ENCODE measurements at places on chromosomes 6 and 20.

DNA sequence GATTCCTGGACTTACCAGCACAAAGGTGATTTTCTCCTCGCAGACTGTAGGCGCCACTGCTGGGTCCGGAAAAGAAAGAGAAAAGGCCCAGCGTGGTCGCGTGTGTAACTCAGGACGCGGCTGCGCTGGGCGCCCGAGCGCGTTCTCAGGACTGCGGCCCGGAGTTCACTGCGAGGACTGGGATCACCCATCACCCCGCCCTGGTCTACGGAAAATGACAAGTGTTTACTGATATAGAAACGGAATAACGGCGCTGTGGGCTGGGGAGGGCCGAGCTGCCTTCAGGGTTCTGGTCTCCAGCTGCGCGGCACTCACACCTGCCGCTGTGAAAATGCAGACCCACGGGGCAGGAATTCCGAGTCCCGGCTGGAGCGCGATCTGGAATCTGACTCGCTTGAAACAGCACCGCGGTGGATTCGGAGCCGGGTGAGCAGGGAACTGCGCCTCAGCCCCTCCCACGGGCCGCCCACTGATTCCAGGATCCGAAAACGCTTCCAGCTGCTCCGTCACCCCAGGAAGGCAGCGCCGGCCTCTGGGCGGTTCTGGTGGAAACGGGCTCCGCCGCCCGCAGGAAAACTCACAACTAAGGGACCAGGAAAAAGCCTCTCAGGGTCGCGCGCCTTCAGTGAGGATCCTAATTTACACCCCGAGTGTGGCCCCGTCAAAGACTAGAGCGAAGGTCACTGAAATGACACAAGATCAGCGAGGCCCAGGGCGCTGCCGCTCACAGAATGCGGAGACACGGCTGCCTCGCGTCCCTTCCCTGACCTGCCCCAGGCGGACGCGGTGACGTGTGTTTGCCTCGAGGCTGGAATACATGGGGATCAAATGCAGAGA lies 34.5 kb downstream of the HLA-A start:
- peak; percentile 67 for DNase-seq

DNA sequence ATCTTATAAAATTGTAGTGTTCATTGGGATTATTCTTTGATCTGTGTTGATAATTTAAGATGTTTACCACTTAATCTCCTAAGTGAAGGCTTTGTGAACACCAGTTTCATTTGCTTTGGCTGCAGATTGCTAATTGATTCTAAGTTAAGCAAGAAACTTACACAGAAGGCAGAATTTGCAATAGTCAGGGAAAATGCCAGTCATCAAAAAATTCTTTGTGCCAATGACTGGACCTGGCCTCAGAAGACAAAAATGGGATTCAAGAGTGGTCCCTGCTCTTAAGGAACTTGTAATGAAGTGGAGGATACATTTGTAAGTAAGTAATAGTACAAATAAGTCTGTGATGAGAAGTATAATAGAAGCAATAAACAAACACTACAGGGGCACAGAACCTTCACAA lies 63.3 kb upstream of the EXOC2 start:
- no peak for DNase-seq

- DNase-seq = no peak
These were observed 82.3 kb downstream of the PTPN1 start for GRCh38 chr20:50592282-50593004.

DNA sequence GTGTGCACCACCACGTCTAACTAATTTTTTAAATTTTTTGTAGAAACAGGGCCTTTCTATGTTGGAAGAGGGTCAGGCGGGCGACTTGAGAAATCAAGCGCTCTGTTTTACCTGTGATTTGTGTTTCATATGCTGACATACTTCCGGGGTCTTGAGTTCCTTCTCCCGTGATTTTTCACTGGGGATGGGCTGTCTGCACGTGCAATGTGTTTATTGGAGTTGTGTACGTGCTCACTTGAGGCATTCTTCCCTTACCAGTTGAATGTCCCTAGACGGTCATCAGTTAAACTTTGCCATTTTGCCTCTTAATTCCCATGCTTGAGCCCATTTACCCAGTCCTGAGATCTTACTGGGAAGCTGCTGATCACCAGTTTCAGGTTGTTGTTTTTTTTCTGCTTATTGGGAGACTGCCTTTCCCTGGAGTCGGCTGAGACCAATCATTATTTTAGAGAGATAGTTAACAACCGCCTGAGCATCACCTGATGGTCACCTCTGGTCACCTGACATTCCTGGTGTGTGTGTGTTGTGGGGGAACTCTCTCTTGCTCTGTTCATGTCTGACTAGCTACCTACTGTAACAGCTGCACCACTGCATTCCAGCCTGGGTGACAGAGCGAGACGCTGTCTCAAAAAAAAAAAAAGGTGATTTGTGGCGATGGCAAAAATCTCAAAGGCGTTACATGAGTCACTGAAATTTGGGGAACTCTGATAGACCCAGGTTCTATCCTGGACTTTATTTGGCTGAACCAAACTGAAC lies 34.8 kb upstream of the NCOA3 start:
- no peak for DNase-seq

GRCh38 chr20:21430020-21430419 lies 32.7 kb upstream of the NKX2-4 start:
- DNase-seq = no peak

- DNase-seq = no peak
These were observed 50.4 kb downstream of the PDE7B start for GRCh38 chr6:135901774-135902524.

- DNase-seq = peak; percentile 70
These were observed 123.0 kb downstream of the SLC16A10 start for GRCh38 chr6:111210194-111210728.

GRCh38 chr6:292506-293192 lies 362 bp downstream of the DUSP22 start:
- peak; percentile 89 for DNase-seq

DNA sequence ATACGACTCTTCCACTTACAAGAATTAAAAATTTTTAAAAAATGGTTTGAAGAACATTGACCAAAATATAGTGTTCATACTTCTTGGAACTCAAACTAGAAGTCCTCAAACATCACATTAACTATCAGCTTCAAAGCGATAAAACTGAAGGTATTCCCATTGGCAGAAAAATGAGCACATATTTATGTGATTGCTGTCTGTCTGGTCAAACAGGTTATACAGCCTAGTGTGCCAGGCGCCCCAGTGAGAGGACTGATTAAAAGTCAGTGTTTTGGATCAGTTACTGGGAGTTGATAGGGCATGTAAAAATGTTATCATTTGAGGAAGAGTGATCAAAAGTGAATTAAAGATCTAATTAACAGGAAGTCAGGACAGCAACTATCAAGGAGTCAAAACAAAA lies 738.8 kb downstream of the HDGFL1 start:
- no peak for DNase-seq

DNA sequence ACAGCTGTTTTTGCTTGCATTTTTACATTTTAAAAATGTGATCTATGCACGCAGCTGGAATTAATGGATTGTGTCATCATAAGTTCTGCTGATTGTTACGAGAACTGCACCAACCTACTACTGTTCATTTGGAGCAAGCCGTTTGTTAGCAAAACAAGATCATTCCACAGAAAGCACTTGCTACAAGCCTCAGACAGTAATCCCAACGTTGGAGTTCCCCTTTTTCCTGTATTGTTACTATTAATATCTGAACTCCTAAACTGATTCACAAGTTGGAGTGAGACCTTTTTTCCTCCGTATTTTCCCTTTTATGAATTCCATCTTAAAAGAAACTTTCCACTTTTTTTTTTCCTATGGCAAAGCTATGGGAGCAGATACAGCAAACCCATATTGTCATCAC lies 3.5 kb downstream of the TENT5A start:
- DNase-seq = no peak

DNA sequence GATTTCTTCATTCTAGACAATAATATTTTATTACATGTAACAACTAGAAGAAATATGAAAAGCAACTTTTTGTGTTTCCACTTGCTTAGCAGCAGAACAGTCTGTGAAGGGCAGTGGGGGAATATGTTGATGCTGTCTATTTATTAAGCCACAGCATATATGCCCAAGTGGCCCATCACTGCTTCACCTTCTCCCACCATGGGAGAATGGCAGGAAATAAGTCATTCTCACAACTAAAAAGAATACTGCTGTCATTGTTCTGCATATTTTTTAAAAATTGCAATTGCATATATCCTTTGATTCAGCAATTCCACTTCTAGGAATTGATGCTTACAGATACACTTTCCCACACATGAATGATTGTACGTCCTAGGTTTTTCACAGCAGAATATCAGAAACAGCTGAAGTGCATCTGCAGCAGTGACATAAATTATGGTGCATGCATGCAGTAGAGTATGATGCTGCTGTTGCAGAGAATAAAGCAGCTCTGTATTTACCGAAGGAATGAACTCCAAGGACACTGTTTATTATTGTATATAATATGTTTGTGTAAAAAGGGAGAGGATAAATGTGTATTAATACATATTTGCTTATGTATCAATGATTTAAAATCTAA lies 26.8 kb downstream of the KIF3B start:
- DNase-seq = no peak

DNA sequence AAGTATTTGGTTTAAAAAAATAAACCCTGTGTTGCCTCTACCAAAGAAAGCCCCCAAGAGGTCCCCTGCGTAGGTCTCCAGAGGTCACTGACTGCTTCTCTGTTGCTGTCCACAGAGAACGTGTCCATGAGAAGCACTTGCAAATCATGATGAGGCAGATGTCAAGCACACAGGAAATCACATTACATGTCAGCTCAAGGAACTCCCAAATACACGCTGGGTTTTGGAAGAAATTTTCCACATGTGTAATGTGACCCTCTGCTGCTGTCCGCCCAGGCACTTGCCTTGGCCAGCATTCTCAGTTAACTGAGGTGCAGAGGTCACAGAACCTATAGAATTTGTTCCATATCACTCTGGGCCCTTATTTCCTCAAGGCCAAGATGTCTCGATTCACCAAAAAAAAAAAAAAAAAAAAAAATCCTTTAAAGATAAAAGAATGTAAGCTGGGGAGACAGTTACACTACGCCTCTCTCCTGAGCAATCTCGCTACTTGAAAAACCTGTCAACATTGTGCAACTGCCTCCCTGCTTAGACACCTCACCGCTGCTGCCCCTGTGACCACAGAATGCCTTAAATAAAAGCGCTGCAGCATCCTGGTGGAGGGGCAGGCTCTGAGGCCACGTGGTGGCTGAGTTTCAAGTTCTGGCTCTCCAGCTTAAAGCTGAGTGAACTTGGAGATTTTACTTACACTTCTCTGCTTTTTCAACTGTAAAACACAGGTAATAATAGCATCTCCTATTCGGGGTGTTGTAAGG lies 42.3 kb downstream of the SLC22A23 start:
- peak; percentile 52 for DNase-seq

- no peak for DNase-seq
These were observed 6.0 kb downstream of the NUP153 start for GRCh38 chr6:17700421-17701416.

DNA sequence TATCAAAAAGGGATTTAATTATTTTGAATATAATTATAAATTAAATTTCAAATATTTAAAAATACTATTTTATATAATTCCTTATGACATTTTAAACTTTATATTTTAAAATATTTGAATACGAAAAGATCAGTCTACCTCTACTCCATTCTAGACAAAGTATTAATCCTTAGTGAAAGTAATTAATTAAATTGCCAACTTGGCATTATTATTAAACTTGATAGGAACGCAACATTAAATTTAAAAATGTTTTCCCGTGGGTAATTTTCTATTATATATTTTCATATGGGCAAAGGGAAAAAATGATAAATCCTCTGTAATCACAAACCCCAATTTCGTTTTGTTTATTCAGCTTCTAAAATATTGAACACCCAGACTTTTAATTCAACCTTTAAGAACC lies 8.4 kb upstream of the FHL5 start:
- DNase-seq = no peak

GRCh38 chr6:6892744-6893583 lies 214.8 kb upstream of the RREB1 start:
- no peak for DNase-seq

DNA sequence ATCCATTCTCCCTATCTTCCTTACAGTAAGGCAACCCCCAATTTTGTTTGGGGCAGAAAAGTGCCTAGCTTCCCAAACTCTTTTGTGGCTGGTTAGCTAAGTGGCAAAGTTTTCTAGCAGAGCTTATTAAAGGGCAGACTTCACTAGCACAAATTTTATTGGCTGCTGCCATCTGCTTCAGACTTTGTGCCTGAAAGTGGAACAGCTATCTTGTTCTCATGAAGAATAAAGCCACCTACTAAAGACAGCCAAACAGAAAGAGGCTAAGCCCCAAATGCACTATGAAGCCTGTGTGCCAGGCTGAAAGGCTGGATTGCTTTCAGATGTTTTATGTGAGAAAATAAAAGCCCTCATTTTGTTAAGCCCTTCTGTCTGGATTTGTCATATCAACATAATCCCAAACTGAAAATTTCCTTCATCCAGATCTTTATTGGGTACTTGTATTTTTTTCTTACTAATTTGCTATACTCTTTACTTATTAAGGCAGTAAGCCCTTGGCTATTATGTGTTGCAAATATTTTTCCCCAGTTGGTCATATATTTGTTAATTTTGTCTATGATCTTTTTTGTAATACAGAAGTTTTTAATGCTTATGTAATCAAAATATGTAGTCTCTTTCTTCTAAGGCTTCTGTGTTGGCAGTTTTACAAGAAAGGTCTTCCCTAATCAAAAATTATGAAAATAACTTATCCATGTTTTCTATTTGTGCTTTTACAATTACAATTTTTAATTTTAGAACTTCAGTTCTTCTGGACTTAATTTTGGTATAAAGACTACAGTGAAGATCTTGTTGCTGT lies 191.1 kb downstream of the TASP1 start:
- no peak for DNase-seq
